ENCODE measurements at places on chromosomes 5 and 9.

DNA sequence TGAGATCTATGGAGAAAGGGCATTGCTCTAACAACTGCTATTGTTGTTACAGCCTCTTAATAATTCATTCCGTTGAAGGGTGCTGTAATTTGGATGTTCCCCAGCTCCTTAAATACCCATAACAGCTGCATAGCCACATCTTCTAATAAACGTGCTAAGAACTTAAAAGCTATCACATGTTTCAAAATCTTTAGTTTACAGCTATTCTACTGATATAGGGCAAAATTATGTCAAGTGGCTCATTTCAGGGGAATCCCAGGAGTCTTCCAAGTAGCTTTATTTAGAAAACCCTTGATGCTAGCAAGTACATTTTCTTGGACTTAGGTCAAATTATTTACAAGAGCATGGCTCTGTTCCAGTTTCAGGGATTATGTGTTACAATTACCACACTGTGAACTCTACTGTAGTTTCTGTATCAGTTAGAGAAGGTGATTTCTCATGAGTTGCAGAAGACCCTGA lies 990.4 kb upstream of the ACO1 start:
- no peak for DNase-seq

- no peak for DNase-seq
Observed at GRCh38 chr5:108257996-108258395, 123.9 kb downstream of the FBXL17 start.

GRCh38 chr5:154242964-154243376 lies 52.4 kb downstream of the GALNT10 start:
- no peak for DNase-seq

GRCh38 chr9:97741947-97742346 lies 44.8 kb upstream of the XPA start:
- no peak for DNase-seq

- DNase-seq: no peak
Observed at GRCh38 chr9:34446468-34446891, 11.9 kb downstream of the FAM219A start.

- no peak for DNase-seq
Observed at GRCh38 chr5:91849069-91849468, 466.0 kb upstream of the ARRDC3 start.

DNA sequence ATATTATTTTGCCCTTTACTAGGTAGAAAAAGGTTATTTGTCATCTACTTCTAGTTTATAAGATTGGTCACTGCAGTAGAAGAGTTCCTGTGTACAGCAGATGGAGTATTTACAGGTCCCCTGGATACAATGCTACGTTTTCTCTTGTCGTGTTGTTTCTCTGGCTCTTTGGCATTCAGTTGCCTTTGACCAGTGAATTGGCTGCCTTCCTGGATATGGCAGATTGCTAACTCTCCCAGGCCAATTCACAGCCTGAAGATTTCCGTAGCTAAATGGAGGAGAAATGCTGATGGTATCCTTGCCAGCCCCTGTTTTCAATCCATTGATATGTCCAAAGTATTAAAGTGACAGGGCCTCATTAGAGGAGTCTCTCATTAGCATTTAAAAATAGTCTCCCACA lies 32.5 kb upstream of the GNAQ start:
- DNase-seq: no peak

GRCh38 chr5:149045089-149045460 lies 17.8 kb downstream of the SH3TC2 start:
- DNase-seq: no peak

DNA sequence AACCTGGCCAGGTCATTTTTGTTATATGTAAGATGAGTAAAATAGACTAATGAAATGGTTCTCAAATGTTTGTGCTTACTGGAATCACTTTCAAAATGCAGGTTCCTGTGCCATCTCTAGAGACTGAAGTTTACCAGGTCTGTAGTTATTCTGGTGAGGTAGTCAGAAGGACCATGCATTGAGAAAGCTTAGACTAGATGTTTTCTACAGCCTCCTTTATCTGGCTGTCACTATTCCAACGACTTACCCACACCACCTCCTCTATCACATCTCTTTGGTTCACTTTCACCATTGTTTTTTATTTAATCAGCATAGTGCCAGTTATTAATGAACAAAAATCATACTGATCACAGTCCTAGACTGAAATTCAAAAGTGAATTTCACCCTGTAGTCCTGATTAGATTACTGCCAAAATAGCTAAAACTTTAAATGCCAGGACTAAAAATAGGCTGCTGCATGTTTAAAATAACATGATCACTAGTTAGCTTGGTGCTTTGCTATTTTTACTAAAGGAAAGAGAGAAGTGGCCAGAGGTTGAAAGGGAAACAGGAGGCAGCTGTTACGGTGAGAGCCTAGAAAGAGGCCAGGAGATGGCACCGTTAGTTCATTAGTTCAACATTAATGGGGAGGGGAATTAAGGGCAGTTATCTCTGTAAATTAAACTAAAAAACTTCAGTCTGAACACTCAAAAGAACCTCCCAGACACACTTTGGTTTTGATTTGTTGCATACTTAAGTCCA lies 13.9 kb upstream of the FNIP1 start:
- DNase-seq: no peak

GRCh38 chr9:134403682-134404301 lies 77.5 kb downstream of the RXRA start:
- DNase-seq: peak; percentile 3

DNA sequence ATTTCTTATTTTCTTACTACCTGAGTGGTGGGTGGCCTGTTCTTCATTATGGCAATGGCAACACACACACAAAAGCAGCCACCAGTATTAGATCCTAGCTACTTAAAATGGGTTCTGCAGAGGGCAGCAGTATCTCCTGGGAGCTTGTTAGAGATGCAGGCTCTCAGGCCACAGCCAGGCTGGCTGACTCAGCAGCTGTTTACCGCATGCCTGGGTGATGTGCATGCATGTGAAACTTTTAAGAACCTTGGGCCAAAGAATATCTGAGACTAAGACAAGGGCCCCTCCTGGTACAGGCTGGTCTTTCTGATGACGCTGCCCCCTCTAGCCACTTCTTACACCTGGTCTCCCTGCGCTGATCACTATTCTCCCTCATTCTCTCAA lies 399.0 kb downstream of the MED10 start:
- DNase-seq: no peak

GRCh38 chr9:34599546-34599945 lies 10.0 kb upstream of the CNTFR start:
- DNase-seq: no peak

DNA sequence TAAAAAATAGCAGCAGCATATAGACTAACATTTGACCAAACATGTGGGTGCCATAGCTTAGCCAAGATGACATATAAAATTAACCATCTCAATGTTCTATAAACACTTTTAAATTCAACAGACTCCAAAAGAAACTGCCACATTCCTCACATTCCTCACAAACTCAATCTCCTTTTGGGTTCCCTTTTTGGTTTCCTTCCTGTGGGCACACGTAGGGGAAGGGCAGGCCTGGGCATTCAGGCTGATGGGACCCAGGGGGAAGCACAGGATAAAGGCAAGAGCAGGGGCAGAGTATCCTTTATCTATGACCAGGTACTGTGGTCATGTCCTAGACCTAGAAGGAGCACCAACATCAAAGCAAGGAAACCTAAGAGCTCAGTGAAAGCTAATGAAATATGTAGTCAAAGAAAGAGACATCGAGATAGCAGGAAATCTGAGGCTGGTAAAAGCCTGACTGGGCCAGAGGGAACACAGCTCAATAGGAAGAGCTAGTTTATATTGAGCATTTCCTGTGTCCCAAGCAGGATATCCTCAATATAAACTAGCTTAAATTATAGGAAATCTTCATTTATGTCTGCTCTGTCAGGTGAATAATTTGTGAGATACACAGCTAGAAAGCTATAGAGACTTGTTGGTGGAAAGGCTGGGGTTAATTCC lies 13.6 kb upstream of the ERAP1 start:
- DNase-seq: no peak

- no peak for DNase-seq
Observed at GRCh38 chr5:55454282-55454681, 80.5 kb downstream of the PLPP1 start.

DNA sequence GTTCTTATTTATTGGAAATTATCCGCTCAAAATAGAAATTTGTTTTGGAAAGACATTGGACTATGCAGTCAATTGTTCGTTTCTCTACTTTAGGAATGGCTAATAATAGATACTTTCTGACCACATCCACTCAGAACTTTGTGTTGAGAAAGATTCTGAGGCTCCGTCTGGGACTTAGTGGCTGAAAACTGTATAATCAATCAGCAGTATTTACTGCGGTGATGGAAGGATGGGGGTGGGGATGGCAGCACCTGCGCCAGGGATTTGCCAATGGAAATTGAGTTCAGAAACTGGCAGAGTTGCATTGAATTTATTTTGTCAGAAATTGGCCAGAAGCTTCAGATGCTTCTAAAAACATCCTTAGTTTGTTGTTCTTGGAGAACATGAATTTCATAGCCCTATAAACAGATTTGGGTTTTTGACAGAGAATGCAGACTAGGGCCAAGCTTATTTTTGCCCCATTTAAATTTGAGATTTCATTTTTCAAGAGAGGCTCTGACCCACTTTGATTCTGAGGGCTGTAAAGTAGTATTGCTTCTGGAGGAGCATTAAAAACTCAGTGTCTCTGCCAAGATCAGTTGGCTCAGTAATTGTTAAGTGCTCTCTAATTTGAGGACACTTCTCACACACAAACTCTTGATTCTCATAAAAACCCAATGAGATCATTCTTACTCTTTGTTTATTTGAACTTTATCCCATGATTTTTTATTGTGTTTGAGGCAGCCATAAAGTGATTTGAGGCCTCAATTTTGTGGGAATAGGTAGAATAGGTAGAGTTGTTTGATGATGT lies 215.1 kb downstream of the CD180 start:
- DNase-seq: no peak

- no peak for DNase-seq
Observed at GRCh38 chr5:143033535-143034250, 263.5 kb downstream of the ARHGAP26 start.

GRCh38 chr5:159459951-159460538 lies 129.8 kb upstream of the IL12B start:
- DNase-seq: no peak

GRCh38 chr5:61200582-61201155 lies 38.4 kb upstream of the SMIM15 start:
- DNase-seq: no peak

DNA sequence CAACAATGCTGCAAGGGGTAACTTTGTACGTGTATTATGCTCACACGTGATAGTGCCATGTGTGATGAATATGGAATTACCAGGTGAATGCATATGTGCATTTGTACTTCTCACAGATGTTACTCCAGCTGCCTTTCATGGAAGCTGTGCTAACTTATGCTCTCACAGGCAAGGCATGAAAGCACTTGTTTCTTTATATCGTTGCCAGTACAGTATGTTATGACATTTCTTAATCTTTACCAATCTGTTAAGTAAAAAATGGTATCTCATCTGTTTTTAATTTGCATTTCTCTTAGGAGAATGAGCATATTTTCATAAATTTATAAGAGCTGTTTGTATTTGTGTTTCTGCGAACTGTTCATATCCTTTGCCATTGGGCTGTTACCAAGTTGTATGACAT lies 311.8 kb upstream of the DMRT1 start:
- no peak for DNase-seq

DNA sequence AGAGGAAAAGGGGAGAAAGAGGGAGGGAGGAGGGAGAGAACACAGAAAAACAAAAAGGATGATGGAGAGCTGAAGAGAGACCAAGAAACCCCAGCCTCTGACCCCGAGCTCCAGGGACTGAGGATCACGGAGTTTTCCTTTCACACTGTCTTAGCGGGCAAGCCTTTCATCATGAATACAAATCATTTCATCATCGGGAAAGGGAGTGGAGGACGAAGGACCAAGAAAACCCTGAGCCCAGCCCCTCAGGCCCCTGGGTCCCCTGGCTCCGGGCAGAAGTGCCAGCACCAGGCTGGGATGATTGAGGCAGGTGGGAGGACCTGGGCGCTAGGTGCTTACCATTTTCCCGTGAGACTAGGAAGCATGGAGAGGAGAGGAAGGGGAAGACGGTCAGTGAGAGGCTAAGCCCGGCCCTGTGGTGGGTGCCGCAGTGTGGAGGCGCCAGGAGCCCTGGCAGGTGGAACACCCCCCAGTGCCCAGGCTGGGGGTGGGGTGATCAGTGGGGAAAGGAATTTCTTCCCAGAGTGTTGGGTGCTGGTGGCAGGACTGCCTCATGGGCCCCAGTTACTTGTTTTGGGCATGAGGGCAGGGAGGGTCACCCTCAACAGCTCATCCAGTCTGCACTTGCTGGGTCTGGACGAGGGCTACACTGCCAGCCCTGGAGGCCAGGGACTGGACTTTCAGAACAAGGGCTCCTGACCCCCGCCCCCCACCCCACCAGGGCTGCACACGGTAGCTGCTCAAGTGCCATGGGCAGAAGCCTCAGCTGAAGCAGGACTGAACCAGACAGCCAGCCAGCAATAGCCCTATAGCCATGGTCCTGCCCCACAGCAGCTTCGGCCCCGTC lies 49.0 kb upstream of the SARDH start:
- no peak for DNase-seq

GRCh38 chr9:69658987-69659675 lies 13.0 kb downstream of the APBA1 start:
- no peak for DNase-seq

DNA sequence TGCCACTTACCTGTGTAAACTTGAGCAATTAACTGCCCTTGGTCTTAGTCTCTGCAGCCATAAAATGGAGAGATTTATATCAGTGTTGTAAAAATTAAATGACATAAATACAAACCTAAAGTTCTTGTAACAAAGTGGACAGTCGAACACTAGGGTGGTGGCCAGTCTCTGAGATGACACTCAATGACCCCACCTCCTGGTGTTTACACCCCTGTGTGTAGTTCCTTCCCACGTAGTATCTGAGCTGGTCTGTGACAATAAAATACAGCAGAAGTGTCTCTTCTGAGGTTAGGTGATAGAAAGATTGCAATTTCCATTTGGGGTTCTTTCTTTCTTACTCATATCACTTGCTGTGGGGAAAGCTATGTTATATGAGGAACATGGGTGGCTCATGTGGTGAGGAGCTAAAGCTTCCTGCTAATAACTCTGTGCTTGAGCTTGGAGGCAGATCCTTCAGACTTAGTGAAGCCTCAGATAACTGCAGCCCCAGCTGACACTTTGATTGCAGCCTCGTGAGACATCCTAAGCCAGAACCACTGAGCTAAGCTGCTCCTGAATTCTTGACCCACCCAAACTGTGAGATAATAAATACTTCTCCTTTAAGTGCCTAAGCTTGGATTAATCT lies 173.4 kb upstream of the CHD1 start:
- no peak for DNase-seq

DNA sequence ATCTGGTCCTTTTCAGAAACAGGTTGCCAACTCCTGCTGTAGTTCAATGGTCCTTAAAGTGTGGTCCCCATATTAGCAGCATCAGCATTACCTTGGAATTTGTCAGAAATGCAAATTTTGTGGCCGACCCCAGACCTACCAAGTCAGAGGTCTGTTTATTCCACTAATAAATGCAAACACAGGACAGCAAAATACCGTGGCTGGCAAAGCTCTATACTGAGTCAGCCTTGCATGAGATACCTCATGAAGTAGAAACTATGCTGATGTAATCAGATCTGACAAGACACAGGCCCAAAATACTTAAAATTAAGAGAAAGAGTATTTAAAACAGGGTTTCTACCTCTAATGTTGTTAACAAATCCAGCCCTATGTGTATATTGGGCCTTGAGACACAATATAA lies 3.0 kb downstream of the GOLM1 start:
- DNase-seq: no peak

- no peak for DNase-seq
Observed at GRCh38 chr5:162272417-162272816, 204.8 kb downstream of the GABRG2 start.
